ENCODE measurements at places on chromosomes 4 and X.

- no peak for DNase-seq
Observed at GRCh38 chrX:16923157-16923556, 23.3 kb upstream of the REPS2 start.

- DNase-seq: peak; percentile 85
Observed at GRCh38 chr4:104465201-104465600, 29.5 kb downstream of the CXXC4 start.

- DNase-seq: no peak
Observed at GRCh38 chr4:110075083-110075738, 123.2 kb downstream of the ELOVL6 start.

DNA sequence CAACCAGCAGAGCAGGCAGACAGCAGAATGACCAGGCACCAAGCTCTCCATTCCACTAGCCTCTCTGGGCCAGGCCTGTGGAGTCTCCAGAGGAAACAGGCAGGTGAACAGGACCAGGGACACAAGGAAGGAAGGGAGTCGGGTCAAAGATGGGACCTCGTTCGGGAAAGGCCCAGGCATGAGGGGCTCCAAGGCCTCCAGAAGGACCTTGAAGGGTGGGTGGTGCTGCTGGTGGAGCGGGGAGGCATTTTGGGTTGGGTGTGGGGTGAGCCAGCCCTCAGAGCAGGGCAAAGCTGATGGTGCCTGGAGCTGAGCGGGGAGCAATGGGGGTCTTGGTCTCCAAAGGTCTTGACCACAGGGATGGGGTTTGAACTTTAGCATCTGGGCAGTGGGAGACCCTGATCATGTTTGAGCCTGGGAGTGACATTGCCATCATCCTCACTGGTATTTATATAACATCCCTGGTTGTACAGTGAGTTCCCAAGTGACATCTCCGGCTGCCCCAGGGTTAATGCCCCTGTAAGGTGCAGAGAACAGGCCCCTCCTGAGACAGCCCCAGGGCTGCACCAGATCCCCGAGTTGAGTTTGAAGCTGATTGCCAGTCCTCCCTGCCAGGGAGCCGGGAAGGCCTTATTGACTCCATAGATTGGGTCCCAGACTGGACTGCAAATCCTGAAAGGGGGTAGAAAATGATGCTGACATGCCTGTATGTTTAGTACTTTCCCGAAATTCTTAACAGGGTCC lies 52.7 kb downstream of the PSAPL1 start:
- no peak for DNase-seq

GRCh38 chr4:15416357-15417232 lies 11.2 kb upstream of the C1QTNF7 start:
- no peak for DNase-seq

DNA sequence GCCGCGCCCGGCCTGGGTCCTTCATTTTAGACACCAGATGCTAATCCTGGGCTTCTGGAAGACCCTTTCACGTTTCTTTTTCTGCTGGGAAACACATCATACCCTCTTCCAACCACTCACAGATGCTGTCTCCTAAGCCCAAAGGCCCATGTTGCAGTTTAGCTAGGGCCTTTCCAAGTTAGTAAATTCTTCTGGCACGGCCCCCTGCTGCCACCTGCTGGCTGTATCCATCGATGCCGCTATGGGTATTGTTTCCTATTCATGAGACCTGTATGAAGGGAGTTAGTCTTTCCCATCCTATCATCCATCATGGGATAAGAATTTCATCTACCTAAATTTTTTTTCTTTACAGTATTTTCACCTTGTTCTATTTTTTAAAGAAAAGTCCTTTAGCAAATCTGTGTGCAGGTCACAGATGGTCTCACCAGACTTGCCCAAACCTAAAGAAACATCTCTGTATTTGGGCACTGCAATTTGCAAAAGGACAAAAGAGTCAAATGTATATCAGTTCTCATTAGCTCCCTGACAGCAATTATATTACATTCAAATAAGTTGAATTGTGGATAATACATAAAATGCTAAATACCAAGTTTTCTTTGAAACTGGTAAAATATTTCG lies 37.8 kb upstream of the SLC9A7 start:
- DNase-seq: peak; percentile 73

- peak; percentile 78 for DNase-seq
Observed at GRCh38 chrX:118847676-118848075, 24.1 kb downstream of the ZCCHC12 start.

DNA sequence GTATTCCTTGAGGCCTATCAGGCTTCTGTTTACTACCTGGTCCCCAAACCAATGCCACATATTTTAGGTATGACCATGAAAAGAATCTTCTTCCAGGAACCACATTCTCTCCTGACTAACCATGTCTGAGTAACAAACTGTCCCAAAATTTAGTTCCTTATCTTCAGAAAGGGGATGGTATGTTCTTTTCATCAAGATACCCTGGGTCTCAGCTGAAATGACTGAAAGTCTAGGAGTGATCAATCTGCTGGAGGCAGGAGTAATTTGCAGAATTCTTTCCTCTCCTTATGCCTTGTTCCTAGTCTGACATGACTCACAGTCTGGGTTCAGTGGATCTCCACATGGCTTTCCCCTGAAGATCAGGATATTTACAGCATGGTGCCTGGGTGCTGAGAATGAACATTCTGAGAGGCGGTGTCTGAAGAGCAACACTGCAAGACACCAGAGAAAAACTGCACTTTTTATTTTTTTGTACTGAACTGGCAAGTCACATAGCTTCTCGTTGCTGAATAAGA lies 665.5 kb downstream of the TLL1 start:
- no peak for DNase-seq

GRCh38 chr4:177547985-177548384 lies 105.7 kb upstream of the AGA start:
- DNase-seq: no peak

GRCh38 chr4:108247387-108248049 lies 78.8 kb upstream of the LEF1 start:
- DNase-seq: peak; percentile 70

DNA sequence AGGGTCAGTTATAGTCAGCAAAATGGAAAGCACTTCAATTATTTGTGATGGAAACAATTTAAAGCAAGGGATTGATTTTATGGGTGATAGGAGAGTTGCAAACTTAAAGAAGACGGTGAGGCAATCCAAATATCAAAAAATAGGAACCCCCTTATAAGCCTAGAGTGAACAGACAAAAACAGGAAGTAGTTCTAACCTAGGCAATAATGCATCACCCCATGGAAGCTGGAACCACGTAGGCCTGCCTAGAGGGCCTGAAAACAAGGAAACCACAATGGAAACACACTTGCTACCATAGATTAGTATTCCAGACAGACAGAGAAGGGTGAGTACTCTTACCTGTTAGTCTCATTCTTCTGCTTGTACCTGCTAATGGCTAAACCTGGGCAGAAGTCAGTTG lies 13.5 kb upstream of the GK2 start:
- DNase-seq: no peak

GRCh38 chr4:6087669-6088341 lies 69.6 kb upstream of the C4orf50 start:
- DNase-seq: peak; percentile 37

- DNase-seq: no peak
Observed at GRCh38 chrX:80246271-80246670, 174.0 kb upstream of the TENT5D start.

- DNase-seq: no peak
Observed at GRCh38 chr4:36394352-36394903, 113.0 kb downstream of the DTHD1 start.

- no peak for DNase-seq
Observed at GRCh38 chr4:183635321-183635720, 23.7 kb downstream of the RWDD4 start.

DNA sequence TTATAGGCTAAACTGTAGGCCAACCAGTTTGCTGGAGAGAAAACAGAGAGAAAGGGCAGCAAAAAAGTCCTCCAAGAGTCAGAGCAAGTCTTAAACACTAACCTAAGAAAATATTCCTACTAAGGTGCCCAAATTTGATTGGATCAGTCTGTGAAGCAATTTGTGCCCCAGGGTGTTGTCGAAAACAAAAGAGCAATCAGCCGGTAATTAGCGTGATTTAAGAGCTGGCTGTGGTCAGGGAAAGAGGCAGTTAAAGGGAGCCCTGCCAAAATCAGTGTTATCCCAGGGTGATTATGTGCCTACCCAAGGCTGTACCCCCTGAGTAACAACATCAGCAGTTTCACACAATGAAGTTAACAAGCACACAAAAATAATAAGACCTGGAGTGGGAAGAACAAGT lies 6.4 kb upstream of the BRWD3 start:
- no peak for DNase-seq

- DNase-seq: peak; percentile 47
Observed at GRCh38 chr4:26557164-26557563, 26.7 kb upstream of the TBC1D19 start.

- no peak for DNase-seq
Observed at GRCh38 chrX:133781174-133781573, 204.2 kb downstream of the GPC3 start.

DNA sequence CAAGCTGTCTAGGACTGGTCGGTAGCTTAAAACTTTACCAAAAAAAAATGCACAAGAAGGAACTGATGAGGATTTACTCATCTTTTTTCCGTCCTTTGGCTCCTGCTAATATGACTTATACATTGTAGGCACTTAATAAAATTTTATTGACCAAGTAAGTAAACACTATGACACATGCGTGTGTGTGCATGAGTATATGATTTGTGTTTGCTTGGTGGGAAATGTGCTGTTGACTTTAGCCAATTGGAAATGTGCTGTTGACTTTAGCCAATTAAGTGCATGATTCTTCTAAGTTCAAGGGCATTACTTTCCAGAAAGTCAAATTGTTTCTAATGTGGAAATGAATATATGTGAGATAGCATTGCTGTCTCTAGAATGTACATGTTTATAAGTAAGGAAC lies 78.3 kb downstream of the FIP1L1 start:
- DNase-seq: no peak

DNA sequence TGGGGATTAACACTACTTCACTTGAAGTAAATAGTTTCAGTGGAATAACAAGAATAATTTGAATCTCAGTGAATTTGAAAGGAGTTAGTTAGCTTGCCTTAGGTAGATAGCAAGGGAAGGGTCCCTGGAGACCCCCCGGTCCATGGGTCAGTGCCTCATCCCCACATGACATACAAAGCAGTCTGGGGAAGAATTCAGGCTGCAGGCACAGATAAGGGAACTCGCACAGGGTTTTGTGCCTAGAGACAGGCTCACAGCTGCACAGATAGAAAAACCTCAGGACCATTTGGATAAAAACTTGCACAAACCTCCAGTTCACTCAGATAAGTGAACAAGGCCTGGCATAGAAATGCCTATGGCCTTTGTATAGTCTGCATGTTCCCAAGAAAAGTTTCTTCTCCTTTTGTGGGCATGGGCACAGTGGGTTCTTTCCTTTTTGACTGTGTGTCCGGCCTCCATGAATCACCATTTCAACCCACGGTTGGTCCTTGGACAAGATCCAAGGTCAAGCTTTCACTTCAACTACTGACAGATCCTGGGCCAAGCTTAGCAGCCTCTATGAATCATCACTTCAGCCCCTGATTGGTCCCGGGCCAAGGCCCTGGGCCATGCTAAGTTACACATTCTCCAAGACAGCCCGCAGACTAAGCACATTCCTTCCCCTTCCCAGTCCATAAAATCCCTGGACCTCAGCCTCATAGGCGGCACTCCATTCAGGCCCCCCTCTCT lies 108.3 kb upstream of the KLHL4 start:
- peak; percentile 90 for DNase-seq
